ENCODE measurements at places on chromosomes 6 and 20.

DNA sequence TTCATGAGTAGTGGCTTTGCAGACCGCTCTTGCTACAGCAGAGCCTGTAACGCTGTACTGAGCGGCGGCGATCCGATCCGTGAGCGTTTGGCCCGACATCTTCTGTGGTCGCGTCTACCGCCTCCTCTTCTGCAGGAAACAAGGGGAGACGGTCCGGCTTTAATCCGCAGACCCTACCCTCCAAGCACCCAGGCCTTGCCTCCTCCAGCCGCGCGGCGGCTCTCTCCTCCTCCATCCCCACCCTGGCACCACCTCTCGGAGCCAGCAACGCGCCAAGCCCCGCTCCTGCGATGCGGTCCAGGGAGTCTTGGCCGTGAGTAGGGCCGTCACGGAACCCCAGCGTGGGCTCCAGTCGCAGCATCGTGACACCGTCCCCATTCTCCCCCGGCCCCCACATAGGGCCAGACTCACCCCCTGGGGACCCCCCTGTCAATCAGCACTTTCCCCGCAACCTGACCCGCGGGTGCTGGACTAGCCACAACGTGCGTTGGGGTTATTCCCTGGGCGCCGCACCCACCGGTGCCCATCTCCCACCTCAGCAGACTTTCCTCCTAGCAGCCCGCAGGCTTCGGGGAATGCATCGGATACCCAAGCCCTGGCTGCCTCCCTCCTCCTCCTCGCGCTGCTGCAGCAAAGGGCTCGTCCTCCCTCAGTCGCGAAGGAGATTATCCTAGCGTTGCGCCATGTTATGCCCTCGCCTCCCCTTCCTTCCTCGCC lies 914 bp downstream of the SNAP91 start:
- no peak for DNase-seq

DNA sequence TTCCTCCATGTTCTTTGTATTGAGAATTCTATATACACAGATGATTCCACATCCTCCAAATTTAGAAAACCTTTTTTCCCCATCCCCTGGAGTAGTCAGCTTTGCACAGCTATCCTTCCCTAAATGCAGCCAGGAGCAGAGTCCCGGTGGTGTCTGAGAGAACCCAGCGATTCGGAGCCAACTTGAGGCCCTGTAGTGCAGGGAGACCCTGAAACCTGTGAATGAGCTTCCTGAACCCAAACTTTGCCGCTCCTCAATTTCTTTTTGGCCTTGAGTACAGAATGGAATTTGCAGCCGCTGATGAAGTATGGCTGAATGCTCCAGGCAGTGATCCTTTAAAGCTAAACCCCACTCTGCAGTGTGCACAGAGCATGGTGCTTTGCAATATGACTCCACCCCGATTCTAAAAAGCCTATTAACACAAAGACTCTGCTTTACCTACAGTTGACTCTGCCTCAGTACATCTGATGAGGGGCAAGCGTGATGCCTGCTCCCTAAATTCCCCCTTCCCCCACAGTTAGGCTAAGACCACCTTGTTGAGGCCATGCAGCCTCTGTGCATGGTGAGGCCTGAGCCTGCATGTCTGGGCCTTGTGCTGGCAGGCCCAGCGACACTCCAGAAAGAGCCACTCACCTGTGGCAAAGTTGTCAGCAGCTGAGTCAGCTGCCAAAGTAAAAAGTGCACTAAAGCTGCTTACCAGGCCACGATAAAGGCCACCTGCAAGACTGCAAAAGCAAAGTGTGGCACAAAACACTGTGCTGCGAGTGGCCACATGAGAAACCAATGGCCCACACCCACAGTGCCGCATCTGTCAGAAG lies 82.1 kb downstream of the PLEKHG1 start:
- no peak for DNase-seq

DNA sequence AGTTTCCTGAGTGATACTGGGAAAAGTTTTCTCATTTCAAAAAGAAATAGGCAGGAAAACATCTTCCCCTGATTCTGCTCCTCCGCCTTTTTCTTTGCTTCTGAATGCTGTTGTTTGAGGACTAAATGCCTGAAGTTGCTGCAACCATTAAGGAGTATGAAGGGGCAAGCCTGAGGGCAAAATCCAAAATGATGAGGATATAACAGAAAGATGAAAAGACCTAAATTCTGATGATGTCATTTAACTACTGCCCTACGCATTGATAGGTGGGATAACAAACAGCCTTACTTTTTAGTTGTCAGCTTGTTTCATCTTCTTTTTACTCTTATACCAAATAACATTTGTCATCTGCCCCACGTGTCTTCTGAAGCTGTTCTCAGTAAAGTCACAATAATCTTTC lies 474.6 kb upstream of the MMS22L start:
- no peak for DNase-seq

DNA sequence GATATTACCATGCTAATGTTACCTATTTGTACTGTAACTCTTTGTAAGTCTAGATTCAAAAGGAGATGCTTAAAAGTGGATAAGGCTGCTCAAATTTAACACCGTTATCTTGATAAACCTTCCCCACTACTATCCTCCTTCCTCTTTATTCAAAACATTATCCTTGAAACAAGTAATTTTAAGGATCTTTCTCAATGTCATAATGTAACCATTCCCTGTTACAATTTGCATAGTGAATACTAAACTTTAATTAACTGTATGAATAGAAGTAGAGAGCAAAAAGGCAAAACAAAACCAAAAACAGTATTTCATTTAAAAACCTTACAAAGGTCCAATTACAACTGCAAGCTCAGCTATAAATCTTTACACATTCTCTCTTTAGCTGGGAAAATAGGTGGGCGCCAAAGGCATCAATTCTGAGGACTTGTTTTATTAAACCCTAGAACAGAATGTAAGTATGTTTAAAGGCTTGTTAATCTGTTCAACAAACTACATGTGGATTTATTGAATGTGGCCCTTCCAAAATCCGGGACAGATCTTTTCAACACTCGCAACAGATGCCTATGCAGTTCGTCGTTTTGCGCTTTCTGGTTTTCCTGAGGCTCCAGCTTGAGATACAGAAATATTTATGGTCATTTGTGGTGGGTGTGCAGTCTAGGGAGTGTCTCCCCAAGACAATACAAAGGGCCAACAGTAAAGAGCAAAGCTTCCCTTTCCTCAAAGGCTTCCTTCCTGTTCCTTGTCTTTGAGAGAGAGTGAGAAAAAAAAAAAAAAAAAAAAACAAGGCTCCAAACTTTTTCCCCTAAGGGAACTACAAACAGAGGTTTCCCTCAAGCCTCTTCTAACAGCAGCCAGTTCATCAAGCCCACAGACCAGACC lies 15.1 kb downstream of the KIF13A start:
- DNase-seq: no peak

DNA sequence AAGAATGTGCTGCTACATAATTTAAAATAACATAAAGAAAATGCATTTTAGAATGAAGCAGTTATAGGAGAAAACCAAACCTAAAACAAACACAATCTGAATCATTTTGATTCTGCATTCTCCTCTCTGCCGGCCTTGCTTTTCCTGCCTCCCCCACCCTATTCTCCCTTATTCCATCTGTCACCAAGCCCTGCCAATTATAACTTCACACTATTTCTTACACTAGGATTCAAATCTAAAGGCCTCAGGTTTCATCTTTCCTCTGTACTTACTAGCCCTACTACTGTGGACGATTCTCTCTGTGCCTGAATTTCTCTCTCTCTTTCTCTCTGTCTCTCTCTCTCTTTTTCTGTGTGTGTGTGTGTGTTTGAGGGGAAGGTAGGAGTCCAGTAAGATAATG lies 18.7 kb upstream of the PRIM2 start:
- DNase-seq: no peak

DNA sequence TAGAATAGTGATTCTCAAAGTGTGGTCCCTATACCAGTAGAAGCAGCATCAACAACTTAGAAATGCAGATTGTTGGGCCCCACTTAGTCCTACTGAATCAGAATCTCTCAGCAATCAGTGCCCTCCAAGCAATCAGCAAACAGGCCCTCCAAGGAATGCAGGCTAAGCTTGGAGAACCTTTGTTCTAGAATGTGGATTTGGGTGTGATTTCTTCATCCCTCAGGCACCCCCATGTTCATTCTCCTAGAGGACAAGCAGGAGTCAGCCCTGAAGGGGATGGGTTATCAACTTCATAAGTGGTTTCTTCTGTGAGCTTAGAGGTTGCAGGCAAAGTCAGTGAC lies 40.5 kb upstream of the TAF8 start:
- no peak for DNase-seq

DNA sequence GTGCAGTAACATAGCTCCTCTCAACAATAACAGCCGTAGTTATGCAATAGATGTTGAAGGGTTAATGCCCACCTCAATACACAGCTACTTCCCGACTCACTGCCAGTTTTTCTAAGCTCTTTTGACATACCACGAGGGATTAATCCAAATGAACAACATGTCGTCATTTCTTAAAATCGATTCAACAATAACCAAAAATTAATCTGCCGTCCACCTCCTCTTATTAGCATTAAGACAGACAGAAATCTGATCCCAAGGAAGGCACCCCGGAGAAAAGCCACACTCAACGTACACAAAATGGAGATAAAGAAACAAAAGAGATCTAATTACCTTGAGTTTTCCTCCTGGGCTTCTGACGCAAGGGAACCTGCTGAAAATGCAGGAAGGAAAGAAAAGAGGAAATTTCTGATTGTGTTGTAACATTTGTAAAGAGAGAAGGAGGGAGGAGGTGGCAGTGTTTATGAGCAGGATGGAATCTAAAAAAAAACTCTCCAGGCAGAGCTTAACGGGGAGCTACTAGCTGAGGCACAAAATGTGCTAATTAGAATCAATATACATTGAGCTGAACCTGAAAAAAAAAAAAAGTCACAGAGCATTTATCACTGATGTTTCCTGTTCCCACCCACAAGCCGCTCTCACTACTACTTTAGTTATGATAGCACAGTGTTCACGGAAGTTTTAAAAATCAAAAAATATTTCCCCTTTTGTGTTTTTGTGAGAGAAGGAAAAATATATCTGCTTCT lies 109.3 kb downstream of the IPCEF1 start:
- no peak for DNase-seq

- DNase-seq: no peak
These were observed 243.9 kb upstream of the RUNX2 start for GRCh38 chr6:45084257-45084656.

GRCh38 chr6:22313796-22314195 lies 17.0 kb upstream of the PRL start:
- no peak for DNase-seq

- no peak for DNase-seq
These were observed 37.5 kb downstream of the SASH1 start for GRCh38 chr6:148379966-148380713.

- no peak for DNase-seq
These were observed 24.9 kb upstream of the IER3 start for GRCh38 chr6:30769088-30769852.

- no peak for DNase-seq
These were observed 125.8 kb downstream of the DLL1 start for GRCh38 chr6:170165085-170165470.

DNA sequence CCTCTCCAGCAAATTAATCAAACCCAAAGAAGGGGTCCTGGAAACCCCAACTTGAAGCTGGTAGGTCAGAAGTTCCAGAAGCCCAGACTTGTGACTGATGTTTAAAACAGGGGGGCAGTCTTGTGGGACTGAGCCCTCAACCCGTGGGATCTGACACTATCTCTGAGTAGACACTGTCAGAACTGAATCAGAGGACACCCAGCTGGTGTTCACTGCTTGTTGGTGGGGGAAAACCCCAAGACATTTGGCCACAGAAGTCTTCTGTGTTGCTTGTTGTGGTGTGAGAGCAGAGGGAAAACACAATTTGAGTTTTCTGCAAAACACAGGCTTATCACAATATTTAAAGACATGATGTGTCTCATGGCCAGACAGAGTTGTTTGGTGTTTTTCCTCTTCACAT lies 29.9 kb downstream of the KIF13A start:
- DNase-seq: peak; percentile 11

GRCh38 chr6:132728616-132729015 lies 14.8 kb upstream of the VNN1 start:
- peak; percentile 20 for DNase-seq

- no peak for DNase-seq
These were observed 155.8 kb downstream of the TSHZ2 start for GRCh38 chr20:53128004-53128403.

DNA sequence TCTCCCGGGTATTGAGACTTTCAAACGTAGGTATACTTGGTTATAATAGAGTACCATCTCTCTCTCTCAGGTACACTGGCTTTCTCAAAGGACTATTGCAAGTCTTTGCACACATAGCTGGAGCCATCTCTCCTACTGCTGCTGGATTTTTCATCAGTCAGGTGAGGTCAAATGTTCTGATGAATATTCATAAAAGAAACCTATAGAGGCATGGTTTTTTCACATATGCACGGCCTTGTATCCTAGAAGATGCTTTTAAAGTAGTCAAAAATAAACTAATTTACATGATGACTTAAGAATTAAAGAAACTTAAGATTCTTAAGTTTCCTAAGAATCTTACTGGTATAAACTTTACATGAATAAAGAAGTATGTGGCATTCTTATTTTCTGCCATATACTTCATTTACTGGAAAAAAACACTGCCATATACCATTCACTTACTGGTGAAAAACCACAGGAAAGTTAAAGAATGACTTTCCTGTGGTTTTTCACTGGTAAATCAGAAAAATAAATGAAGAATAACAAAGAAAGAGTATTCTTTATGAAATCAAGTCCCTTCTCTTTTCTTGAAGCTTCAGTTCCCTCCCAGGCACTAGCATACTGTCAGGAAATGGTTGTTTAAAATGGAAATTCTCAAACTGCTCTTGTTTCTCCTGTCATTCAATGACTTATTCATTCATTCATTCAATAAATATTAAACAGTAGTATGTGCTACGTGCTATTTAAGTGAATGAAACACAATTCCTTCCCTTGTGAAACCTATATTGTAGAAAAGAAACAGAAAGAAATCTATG lies 23.5 kb downstream of the SLC17A4 start:
- no peak for DNase-seq

GRCh38 chr20:60172346-60172984 lies 214.2 kb downstream of the CDH26 start:
- DNase-seq: no peak

- DNase-seq: no peak
These were observed 103.7 kb downstream of the TPBG start for GRCh38 chr6:82467338-82467737.

DNA sequence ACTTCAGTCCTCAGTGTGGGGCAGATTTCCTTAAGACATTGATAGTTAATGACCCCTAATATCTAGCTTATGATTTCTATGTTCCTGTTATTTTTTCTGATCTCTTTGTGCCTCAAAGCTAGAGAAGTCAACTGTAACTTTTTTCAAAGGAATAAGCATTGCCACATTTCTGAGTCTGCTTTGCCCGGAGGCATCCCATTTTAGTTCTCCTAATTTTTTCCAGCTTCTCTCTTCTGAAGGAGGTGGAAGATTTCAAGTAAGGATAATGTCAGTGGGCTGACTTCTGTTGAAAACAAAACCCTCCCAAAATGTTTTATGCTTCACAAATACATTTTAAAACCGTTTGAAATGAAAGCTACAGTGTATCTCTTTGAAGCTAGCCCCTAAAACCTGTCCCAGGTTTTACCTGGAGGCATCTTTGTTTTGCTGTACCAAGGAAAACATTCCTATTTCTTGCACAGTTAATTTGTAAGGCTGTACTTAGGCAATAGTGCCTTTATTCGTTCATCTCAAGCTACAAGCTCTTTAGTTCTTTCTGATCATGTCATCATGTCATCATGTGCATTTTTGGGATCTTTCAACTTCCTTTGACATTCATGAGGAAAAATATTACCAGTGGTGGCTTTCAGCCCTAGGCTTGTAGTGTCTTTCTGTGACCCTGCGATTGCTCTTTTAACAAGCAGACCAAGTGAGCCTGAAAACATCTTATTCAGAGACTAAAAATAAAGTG lies 45.7 kb downstream of the TSPYL4 start:
- no peak for DNase-seq
